ENCODE measurements at places on chromosomes 2 and 18. TPM values are rescaled to one million over a fixed set of nuclear protein-coding genes. Genes with fewer than 3 reads are reported as not detected.

TTC32 gene
- total RNA-seq = 15.6 TPM

ZNF236 gene
- total RNA-seq = 32.5 TPM

CYP20A1 gene
- total RNA-seq = 25.4 TPM

PTH2R gene
- 3.5 TPM for total RNA-seq

RAB27B gene
- total RNA-seq = 13.4 TPM

MIB1 gene
- 79.5 TPM for total RNA-seq

GRCh38 chr18:58180738-58181353 lies 136.8 kb downstream of the NEDD4L start:
- no peak overlapping the region for H3K4me3 ChIP-seq
- H3K27ac ChIP-seq = no peak overlapping the region
- H3K27me3 ChIP-seq = no peaks in the 10 kb centered on the region
- H3K36me3 ChIP-seq = peaks cover 1% of the 10 kb centered on the region
- peaks cover 26% of the 10 kb centered on the region for H3K4me1 ChIP-seq

- H3K27me3 ChIP-seq = peaks cover 8% of the 10 kb centered on the region
- H3K27ac ChIP-seq = no peak overlapping the region
- no peak overlapping the region for H3K4me3 ChIP-seq
- H3K36me3 ChIP-seq = peaks cover 5% of the 10 kb centered on the region
These were observed 103.2 kb upstream of the HS6ST1 start for GRCh38 chr2:128421861-128422311.

- no peak overlapping the region for H3K4me3 ChIP-seq
- H3K27me3 ChIP-seq = peaks cover 4% of the 10 kb centered on the region
- H3K4me1 ChIP-seq = peaks cover 3% of the 10 kb centered on the region
- H3K27ac ChIP-seq = no peak overlapping the region
- no peak for DNase-seq
These were observed 602.2 kb downstream of the GALR1 start for GRCh38 chr18:77851802-77852201.

GRCh38 chr2:100110614-100111000 lies 31.8 kb downstream of the AFF3 start:
- no peak for DNase-seq
- H3K4me1 ChIP-seq = peaks cover 14% of the 10 kb centered on the region
- peaks cover 44% of the 10 kb centered on the region for H3K27me3 ChIP-seq
- no peak overlapping the region for H3K27ac ChIP-seq
- H3K4me3 ChIP-seq = no peak overlapping the region

- no peak overlapping the region for H3K4me3 ChIP-seq
- H3K27ac ChIP-seq = no peak overlapping the region
- no peak for DNase-seq
- peaks cover 4% of the 10 kb centered on the region for H3K36me3 ChIP-seq
These were observed 73.0 kb downstream of the INPP4A start for GRCh38 chr2:98517636-98518035.

DNA sequence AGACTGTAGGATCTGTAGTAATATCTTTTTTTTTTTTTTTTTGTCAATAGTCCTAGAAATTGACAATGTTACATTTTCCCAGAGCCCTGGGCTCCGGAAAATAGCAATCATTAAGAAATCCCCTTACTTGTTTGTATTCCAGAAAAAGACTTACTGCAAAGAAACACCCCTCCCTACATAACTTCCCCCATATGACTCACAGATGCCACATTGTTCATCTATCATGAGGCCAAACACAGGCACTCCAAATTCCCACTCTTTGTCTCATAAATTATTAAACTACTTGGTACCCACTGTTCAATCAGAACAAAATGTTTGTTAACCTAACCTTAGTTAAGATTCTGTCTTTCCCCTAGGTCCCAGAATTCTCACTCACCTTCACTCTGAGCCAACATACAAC lies 53.5 kb downstream of the TEX51 start:
- no peak overlapping the region for H3K27ac ChIP-seq
- no peak overlapping the region for H3K4me3 ChIP-seq
- no peak for DNase-seq
- H3K36me3 ChIP-seq = no peaks in the 10 kb centered on the region
- H3K4me1 ChIP-seq = peaks cover 2% of the 10 kb centered on the region
- H3K27me3 ChIP-seq = peaks cover 9% of the 10 kb centered on the region

DNA sequence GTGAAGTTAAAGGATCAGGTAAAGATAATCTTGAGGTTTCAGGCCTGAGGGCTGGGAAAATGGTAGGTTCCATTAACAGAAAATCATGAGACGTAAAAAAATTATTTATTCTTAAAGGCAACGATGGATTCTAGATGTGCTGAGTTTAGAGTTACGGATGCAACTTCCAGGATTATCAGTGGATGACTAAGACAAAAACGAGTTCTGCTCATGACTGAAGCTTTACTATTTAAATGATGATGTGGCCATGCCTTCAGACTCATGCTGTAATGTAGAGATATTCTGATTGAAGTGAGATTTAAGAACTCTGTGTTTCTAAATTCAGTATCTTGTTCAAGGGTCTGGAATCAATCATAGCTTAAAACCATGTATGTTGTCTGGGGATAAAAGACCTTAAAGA lies 5.0 kb downstream of the TMEM237 start:
- H3K4me3 ChIP-seq = no peak overlapping the region
- no peaks in the 10 kb centered on the region for H3K27me3 ChIP-seq
- H3K4me1 ChIP-seq = peaks cover 7% of the 10 kb centered on the region
- no peak overlapping the region for H3K27ac ChIP-seq
- DNase-seq = no peak
- H3K36me3 ChIP-seq = peaks cover 14% of the 10 kb centered on the region

- H3K27me3 ChIP-seq = peaks cover 27% of the 10 kb centered on the region
- DNase-seq = no peak
- H3K4me3 ChIP-seq = no peak overlapping the region
- peaks cover 3% of the 10 kb centered on the region for H3K36me3 ChIP-seq
- peaks cover 1% of the 10 kb centered on the region for H3K4me1 ChIP-seq
- no peak overlapping the region for H3K27ac ChIP-seq
These were observed 8.1 kb downstream of the TEX51 start for GRCh38 chr2:126906781-126907180.

DNA sequence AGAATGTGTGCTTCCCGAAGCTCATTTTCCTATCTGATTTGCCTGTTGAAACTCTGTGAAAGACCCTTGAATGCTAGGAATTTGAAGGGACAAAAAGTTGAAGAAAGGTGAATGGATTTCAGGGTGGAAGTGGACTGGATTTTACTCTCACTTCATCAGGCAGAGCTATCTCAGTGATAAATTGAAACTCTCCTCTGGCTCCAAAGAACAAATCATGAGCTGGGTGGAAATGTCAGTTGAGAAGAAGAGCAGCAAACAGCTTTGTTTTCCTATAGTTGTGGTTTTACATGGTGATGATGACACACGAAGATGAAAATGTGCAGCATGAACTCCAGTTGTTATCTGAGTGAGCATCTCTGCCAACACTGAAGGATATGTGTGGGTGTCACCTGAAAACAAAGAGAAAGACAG lies 34.4 kb downstream of the CD28 start:
- no peak overlapping the region for H3K4me3 ChIP-seq
- no peaks in the 10 kb centered on the region for H3K36me3 ChIP-seq
- H3K27ac ChIP-seq = no peak overlapping the region

DNA sequence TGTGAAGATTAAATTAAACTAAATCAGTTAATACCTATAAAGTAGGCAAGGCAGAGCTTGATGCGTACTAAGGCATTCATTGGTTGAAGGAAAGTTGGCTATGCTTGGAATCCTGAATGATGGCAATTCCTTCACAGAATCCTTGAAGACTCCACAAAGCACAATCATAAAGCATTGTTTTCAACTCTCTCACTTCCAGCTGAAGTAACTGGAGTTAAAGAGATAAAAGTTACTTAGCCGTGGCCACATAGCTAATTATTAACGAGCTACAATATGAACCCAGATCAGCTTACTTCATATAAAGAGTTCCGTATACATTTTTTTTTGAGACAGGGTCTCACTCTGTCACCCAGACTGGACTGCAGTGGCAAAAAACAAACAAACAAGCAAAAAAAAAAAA lies 483.9 kb upstream of the DDX18 start:
- peaks cover 12% of the 10 kb centered on the region for H3K4me1 ChIP-seq
- no peak overlapping the region for H3K4me3 ChIP-seq
- H3K36me3 ChIP-seq = no peaks in the 10 kb centered on the region
- no peaks in the 10 kb centered on the region for H3K27me3 ChIP-seq

DNA sequence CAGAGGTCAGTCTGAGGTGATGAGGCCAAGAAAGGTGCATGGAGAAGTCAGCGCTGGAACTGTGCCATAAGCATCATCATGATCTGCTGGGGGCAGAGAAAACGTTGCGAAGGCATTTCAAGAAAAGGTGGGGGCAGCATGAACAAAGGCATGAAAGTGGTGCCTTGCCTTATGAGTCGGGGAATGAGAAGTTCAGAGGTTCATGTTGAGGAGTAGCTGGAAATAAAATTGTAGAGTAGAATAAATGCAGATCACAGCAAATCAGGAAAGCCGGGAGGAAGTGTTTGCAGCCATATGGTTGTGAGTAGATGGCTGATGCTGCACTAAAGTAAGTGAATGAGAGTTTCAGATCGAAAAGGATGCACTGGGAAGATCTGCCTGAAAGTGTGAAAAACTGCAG lies 72.1 kb upstream of the ARL5A start:
- no peaks in the 10 kb centered on the region for H3K36me3 ChIP-seq
- H3K27me3 ChIP-seq = peaks cover 3% of the 10 kb centered on the region
- H3K27ac ChIP-seq = no peak overlapping the region
- no peak for DNase-seq

GRCh38 chr2:95122197-95122551 lies 566 bp upstream of the MRPS5 start:
- peak overlapping the region; percentile 93 for H3K27ac ChIP-seq
- peaks cover 13% of the 10 kb centered on the region for H3K4me1 ChIP-seq
